ENCODE measurements at places on chromosomes 2 and 18.

- no peak for DNase-seq
Observed at GRCh38 chr2:192298664-192299063, 103.9 kb upstream of the TMEFF2 start.

GRCh38 chr18:48134609-48135008 is 204.2 kb upstream of the SMAD2 start:
- DNase-seq = no peak

GRCh38 chr2:96866986-96867755 is 2.7 kb downstream of the SEMA4C start:
- DNase-seq = no peak

DNA sequence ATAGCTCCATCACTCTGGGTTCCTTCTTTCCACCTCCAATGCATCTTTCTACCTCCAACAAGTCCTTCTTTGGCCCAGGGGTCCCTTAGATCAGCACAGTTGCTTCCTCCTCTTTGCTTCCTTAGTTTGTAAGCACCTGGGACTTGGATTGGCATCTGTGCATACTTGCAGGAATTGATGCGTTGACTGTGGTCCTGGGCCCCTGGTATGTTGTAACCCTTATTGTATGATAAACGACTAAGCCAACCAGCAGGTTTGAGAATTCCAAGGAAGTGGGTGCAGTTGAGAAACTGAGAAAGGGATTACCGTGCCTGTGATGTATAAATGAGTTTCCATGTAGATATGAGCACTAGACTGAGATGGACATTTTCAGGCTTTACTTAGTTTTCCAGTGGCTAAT is 55.9 kb downstream of the ARHGAP28 start:
- no peak for DNase-seq

- DNase-seq = no peak
Observed at GRCh38 chr2:157438863-157439823, 4.7 kb downstream of the CYTIP start.

DNA sequence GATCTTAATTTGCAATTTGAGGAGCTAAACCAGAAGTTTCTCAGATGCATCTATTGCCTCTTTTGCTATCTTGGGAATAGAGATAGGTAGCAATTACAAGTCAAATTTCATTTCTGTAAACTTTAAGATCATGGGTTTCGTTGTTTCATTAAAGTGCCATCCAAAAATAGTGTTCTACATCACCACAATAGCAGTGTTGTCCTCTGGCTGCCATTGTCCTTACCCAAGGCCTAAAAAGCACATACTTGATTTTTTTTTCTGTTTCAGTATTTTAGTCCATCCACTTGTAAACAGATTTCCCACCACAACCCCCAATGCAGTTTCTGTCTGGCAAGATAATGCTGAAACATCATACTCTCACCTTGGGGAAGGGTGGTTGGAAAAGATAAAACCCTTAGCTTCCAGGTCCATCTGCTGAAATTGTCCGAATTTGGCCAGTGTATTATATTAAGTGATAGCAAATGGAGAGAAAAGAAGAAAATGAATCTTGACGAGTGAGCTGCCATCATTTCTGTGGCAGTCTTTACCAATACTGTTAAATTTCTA is 136.2 kb downstream of the LCLAT1 start:
- no peak for DNase-seq

- no peak for DNase-seq
Observed at GRCh38 chr2:28704621-28705020, 47.0 kb upstream of the PPP1CB start.

GRCh38 chr2:32502941-32503340 is 124.9 kb upstream of the TTC27 start:
- DNase-seq = no peak

GRCh38 chr2:125837128-125837527 is 818.8 kb upstream of the GYPC start:
- no peak for DNase-seq

DNA sequence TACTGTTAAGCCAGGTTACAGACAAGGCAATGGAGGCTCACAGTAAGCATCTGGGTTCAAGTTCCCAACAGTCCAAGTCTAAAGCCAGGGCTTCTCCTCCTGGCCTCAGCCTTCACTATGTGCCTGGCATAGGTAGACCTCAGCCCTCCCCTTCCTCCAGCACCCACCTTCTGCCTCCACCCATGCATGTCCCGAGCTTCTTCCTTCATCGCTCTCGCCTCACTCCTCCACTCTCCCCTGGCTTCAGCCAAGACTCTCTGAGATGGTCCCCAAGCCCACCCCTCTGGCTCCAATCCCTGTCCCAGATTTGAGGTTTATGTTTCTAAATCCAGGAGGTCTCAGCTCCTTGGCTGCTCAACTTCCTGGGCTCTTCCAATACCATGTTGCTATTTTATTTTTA is 26.9 kb downstream of the CENPA start:
- DNase-seq = no peak

DNA sequence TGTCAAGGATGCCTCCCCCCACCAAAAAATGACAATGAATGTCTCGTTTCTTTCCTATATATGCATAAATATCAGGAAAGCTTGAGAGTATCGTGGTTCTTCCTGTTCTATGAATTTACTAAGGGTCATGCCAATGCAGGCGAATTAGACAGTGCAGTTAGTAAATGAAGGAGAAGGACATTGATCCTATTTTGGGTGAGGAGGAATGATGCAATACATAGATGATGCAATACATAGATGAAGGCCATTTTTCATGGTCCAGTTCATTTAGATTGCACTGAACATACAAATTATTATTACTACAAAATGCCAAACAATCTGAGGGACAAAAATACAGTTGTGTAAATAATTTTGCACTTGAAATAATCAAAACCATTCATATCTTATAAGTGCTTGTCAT is 1265.0 kb downstream of the LRP1B start:
- no peak for DNase-seq

- no peak for DNase-seq
Observed at GRCh38 chr2:235458839-235459273, 35.0 kb upstream of the AGAP1 start.

DNA sequence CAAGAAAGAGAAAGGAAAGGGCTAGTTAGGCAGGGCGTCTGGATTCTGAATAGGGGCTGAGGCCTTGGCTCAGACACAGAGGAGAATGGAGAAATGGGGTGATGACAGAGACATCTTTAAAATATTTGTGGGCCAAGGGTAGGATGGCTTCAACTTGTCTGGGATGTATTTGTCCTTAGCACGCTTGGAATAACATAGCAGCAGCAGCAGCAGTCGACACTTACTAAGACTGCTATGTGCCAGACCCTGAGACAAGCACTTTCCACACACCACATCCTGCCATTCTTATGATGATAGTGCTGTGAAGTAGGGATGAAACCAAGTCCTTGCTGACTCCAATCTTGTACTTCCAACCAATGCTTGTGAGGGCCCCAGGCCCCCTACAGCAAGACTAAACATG is 2.6 kb downstream of the IL1RL1 start:
- DNase-seq = no peak

GRCh38 chr2:51290725-51291124 is 258.8 kb upstream of the NRXN1 start:
- no peak for DNase-seq

DNA sequence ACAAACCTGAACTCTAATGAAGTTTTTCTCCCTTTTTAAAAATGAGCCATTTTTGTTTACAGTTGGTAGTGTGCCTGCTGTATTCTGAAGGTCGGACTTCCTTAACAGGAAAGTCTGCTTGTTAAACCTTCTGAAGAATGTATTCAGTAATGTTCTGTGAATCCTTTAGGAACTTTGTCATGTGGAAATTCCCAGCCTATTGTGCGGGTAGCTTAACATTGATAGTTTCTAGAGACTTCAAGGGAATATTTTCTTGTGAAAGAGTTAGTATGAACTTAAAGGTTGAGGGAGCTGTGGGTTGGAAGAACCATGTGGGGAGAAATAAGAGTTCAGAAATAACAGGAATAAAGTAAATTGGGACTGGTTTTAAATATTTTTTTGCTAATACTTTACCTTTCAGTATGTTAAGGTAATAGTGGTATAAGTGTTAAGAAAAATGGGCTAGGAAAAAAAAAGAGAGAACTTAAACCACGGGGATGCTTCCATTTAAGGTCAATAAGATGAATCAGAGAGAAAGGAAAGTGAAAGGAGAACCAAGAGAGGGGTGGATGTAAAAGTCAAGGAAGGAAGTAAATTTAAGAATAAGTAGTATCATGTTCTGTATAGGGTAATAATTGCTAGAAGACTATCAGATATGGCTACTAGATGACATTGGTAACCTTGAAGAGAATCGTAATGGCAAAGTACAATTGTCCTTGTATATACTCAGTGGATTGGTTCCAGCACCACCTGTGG is 90.5 kb downstream of the PMS1 start:
- DNase-seq = no peak

DNA sequence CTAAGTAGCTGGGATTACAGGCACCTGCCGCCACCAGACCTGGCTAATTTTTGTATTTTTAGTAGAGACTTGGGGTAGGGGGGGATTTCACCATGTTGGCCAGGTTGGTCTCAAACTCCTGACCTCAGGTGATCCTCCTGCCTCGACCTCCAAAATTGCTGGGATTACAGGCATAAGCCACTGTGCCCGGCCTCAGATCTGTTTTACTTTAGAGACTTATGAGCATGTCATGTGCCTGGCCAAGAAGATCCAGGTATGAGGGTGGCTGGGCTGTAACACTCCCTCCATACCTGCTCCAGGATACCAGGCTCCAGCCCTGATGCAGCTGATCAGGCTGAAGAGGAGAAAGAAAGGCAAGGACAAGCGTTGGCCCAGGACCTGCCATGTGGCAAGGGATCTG is 125.0 kb downstream of the LPIN1 start:
- no peak for DNase-seq

DNA sequence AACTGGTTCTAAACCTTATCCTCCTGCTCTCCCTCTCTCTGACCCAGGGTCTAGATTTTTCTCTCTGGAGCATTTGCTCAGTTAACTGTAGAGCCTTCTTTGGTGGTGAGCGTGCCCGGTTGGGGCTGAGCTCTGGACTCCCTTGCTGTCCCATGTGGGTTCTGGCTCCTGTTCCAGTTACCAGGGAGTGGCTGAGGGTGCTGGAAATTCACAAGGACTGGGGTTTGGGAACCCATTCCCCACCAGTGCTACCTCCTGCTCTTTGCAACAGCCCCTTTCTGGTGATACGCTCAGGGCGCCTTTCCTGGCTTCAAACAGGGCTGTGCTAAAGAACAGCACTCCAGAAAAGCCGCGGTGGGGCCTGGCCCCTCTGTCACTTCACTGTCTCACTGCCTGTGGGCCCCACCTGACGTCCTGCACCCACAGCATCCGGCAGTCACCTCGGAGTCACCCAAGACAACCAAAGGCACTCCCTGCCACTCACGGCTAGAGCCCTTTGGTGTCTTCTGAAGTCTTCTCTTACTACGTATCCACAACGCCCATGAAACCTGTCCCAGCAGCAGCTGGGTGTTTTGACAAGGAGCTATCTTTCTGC is 41.3 kb downstream of the CAPN13 start:
- DNase-seq = no peak

- DNase-seq = no peak
Observed at GRCh38 chr2:80670763-80671162, 366.2 kb upstream of the LRRTM1 start.

Measured in activated CD4-positive, CD25-positive, alpha-beta regulatory T cell (primary cell).